ENCODE measurements at places on chromosomes 2 and 18.

DNA sequence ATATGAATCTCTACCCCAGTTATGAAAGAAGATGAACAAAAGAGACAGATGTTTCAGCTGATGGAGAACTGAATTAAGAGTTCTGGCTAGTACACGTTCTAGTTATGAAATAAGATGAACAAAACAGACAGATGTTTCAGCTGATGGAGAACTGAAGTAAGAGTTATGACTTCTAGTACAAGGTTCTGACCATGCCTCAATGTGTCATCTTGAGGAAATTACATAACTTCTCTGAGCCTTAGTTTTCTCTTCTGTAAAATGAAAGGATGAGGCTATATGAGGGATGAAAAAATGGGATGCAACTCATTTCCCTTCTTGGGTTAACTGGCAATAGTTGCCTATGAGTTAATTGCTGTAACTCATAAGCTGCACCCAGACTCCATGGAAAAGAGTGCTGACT is 92.9 kb upstream of the WDR75 start:
- DNase-seq, result no peak

DNA sequence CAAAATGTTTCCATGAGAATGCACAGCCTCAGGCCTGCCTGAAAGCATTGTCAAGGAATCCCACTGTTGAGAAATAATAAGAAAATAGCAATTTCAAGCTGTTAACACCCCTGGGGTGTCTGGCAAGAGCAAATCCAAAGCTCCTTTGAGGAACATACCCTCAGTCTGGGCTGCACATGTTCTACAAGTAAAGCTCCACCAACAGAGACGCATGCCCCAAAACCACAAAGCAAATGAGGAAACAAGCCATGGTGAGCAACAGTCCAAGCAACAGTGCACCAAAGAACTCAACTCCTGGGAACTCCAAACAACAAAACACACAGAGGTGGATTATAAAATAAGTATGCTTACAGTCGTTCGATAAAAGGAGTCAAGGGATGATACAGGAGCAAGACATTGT is 40.3 kb downstream of the CYP27C1 start:
- no peak for DNase-seq

DNA sequence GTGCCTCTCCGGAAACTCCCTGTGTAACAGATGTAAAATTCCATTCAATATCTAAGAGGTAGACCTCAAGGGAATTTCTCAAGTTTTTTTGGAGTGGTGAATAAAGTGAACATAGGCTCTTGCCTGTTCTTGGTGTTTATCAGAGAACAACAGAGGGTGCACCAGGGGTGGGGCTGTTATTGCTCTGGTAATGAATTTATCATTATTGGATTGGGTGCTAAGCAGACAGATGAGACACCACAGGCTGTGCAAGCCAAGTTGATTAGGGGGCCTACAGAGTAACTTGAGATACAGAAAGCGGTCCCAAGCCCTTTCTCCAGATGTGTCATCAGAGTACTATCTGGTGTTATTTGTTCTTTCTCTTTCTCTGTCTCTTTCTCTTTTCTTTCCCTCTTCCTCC is 286.3 kb downstream of the OSR1 start:
- no peak for DNase-seq

DNA sequence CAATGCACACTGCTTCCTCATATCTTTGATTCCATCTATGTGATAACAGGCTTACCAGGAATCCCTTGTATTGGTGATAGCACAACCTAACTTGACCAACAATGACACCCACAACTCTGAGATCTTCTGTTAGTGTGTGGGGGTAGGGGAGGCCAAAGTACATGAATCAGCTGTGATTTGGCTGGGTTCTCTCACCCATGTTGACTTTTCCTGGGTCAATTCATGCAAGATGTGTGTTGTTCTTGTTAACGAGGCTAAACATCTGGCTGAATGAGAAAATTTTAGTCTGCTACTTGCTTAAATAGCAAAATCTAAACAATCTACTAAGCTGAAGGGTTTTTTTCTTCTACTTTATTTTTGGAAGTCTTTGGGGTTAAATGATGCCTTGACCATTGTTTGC is 341.2 kb upstream of the SLC14A2 start:
- DNase-seq, result no peak

GRCh38 chr2:44944102-44944951 is 2.8 kb downstream of the SIX3 start:
- DNase-seq, result no peak

- DNase-seq, result no peak
Measured at GRCh38 chr2:238383743-238384380, 42.9 kb upstream of the ASB1 start.

DNA sequence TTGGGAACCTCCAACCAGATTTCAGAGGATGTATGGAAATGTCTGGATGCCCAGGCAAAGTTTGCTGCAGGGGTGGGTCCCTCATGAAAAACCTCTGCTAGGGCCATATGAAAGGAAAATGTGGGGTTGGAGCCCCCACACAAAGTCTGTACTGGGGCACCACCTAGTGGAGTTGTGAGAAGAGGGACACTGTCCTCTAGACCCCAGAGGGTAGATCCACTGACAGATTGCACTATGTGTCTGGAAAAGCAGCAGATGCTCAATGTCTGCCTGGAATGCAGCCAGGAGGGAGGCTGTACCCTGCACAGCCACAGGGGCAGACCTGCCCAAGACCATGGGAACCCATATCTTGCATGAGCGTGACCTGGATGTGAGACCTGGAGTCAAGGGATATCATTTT is 573.7 kb upstream of the NXPH2 start:
- DNase-seq, result no peak

DNA sequence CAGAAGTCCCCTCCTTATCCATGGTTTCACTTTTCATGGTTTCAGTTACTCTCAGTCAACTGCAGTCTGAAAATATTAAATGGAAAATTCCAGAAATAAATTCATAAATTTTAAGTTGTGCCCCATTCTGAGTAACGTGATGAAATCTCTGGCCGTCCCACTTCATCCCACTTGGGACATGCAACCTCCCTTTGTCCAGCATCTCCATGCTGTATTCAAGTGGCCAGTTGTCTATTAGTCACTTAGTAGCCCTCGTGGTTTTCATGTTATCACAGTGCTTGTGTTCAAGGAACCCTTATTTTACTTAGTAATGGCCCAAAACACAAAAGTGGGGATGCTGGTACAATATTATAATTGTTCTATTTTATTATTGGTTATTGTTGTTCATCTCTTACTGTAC is 18.0 kb upstream of the DAPL1 start:
- no peak for DNase-seq

- DNase-seq, result no peak
Measured at GRCh38 chr2:20107776-20108175, 56.3 kb upstream of the LAPTM4A start.

DNA sequence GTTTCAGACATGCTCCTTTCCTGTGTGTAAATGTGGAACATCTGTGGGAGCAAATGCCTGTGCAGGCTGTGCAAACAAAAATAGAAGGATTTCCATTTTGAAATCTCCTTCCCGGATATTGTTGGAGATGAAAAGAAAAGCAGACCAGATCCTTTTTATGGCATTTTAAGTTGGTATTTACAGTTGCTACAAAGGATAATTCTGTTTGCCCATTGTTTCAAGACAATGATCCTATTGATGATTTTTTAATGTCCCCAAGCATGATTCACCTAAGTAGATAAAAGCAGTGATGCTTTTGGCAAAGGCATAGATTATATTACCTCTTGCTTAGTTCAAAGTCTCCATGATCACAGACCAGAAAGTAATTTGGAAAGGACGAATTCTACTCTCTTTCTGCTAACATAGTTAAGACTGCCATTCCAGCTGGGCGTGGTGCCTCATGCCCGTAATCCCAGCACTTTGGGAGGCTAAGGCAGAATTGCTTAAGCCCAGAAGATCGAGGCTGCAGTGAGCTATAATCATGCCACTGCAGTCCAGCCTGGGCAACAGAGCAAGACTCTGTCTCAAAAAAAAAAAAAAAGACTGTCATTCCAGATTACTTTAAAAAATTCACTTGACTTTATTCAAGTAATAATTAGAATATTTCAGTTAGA is 209.6 kb upstream of the SLC39A10 start:
- no peak for DNase-seq

GRCh38 chr2:220005362-220005761 is 377.9 kb downstream of the SLC4A3 start:
- DNase-seq, result no peak

DNA sequence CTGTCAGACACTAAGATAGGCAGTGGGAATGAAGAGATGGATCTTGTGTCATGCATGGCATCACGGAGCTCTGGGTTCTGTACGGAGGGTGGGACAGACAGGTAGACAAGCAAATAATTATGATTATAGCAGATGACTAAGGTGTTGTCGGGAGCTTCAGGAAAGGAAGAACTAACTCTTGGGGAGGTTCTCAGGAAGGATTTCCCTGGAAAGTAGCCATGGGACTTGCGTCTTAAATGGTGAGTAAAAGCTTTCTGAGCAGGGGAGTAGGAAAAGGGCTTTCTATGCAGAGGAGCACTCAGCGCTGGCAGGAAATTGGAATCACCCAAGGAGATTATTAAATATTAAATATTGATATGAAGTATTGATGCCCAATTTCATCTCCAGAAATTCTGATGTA is 35.5 kb downstream of the ATOH8 start:
- DNase-seq, result no peak

GRCh38 chr18:74905247-74905646 is 303.7 kb downstream of the PTGR3 start:
- DNase-seq, result no peak

DNA sequence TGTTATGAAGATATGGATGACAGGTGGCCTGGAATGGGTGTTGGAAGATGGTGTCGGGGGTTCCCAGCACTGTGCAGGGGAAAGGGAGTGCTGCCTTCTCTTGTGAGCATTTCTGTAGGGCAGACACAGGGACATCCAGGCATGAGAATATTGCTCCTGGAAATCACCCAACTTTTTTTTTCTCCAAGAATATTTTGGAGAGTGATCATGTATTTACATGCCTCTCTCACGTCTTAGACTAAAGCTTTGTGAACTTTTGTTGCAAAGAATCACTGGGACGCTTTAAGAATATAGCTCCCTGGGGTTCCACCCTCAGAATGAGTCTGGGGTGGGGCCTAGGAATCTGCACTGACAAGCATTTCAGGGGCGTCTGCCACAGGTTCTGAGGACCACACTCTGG is 68.7 kb downstream of the VWA3B start:
- no peak for DNase-seq
